ENCODE measurements at places on chromosomes 6 and 20.

DNA sequence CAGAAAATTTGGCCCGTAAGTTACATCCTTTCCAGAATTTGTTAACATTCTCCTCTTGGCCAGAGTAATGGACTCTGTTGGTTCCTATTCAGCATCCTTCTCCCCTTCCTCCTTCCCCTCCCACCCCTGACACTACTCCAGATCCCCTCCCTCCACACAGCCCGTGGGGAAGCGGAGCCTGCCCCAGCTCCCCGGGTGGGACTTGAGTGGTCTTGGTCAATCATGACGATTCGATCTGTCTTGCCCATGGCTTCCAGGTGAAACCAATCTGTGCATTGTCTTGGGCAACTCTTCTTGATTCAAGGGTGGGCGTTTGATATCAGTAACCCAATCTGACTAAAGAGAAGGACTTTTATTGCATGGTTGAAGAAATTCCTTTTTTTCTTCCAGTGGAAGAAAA lies 143.9 kb downstream of the ANKRD60 start:
- DNase-seq: no peak

- no peak for DNase-seq
These were observed 17.3 kb upstream of the ELOVL4 start for GRCh38 chr6:79964607-79965081.

DNA sequence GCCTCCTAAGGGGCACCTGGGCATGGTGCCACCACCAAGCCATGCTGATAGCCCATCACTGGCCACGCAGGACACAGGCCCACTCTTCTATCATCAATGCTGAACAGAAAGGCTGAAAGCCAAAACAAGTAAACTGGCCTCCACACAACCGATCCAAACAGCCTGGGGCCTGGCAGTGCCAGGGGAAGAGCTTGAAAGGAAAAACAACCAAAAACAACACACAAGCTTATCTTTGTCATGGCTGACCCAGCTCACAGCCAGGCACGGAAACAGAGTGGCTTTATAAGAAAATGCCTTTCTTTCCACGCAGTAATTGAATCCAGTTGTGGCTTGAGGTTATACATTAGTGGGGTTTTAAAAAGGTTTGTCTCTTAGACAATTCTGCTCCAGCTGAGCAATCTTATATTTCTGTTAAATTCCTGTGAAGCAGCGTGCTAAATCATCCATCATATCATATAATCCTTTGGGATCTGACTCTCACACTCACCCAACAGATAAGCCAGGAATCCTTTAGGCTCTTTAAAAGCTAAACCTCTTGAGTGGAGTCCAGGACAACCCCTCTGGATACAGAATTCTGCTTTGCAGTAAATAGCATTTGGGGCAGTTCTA lies 65.4 kb upstream of the SLC22A16 start:
- DNase-seq: no peak

GRCh38 chr6:73586416-73586974 lies 65.7 kb upstream of the EEF1A1 start:
- DNase-seq: no peak

- DNase-seq: no peak
These were observed 120.4 kb downstream of the CDH26 start for GRCh38 chr20:60078351-60079250.

- DNase-seq: no peak
These were observed 159.2 kb downstream of the GMPR start for GRCh38 chr6:16397623-16398022.

- no peak for DNase-seq
These were observed 36.7 kb downstream of the JAG1 start for GRCh38 chr20:10637031-10637559.

- DNase-seq: no peak
These were observed 1.4 kb downstream of the PHF20 start for GRCh38 chr20:35773154-35773751.

DNA sequence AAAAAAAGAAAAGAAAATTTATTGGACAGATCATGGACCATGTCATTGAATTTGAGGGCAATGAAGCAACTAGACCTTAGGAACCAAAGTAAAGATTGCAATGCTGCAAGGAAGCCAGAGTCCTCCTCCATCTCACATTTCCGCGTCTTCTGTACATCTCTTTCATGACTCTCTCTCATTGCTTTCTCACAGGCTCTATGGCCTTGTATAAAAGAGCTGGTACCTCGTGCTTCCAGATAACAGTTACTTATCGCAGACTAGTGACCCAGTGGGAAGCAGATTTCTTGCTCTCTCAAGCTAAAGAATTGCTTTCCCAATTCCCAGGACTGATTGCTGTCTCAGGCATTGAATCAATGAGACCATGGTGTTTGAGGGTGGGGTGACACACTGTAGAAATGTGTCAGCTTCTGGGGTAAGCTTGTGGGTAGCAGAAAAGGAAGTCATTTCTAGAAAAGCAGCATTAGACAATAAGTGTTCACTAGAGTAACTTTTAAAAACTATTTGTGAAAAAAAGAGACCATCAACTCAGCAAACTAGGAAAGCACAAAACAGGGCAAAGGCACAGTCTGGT lies 635.3 kb downstream of the UTRN start:
- DNase-seq: no peak

DNA sequence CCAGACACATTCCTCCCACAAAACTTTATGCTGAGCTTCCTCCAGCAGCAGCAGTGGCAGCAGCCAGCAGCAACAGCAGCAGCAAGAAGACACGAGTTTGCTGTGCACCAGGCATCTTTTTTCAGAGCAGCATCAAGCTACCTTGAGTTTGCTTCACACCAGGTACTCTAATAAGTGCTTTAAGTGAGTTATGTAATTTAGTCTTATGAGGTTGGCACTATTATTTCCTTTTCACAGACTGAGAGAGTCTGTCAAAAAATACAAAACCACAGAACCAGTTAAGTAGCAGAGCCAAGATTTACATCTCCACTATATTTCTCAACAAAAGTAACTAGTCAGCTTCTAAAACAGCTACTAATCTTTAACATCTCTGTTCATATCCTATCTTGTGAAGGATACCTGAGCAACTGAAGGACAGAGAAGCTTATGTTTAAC lies 23.7 kb downstream of the RANBP9 start:
- no peak for DNase-seq

DNA sequence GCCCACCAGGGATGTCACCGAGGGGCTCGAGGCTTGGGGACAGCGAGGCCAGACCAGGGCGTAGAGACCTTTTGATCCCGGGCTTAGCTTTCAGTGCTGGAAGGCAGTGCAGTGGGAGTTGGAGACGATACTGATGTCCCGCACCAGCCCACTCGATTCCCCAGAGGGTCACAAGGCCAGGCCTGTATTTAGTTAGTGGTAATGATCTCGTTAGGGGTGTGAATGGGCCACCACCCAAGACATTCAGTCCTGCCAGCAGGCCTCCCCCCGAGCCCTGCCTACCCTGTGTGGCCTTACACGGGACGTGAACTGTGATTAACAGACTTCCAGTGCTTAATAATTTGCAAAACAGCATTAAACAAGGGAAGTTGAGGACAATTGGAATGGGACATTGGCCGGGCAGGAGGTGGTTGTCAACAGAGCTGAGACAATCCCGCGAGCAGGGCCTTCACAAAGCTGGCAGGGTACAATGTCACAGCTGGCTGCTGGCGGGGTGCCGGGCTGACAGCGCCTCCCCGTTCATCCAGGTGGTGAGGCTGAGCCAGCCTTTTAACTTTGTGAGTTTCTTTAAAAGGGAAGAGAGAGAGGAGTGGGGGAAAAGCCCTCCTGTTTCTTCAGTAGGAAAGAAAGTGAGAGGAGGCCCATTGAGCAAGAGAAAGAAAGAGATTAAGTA lies 175.3 kb upstream of the RALGAPA2 start:
- no peak for DNase-seq

DNA sequence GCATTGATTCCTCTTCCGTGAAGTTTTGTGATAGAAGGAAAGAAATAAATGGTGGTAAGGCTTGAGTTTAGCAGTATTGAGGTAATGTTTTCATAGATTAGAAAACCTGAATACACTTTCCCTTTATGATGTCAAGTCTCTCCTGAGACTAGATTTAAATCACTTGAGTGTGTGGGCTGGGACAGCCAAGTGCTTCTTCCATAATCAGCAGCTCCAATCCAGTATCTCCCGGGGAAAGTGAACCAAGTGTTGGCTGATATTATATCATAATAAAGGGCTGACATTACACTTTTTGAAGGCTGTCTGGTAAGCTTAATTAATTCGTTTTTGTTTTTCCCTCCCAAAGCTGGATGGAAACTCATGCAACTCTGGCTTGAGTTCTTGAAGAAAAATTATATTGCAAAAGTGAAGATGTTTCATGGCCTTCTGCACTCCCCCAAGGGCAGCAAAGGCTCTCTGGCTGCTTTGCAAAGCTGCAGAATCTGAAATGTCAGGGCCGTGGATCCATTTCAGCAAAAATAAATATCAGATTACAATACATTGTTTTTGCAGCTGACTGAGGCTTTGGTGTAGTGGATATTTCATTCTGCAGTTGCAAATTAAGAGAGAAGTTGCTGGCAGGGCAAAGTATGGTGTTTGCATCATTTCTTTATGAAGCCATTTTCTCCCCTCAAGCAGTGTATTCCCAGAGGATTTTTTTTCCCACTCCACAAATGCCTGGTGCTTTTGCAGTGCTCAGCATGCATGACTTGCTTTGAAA lies 101.2 kb downstream of the MKKS start:
- DNase-seq: no peak

DNA sequence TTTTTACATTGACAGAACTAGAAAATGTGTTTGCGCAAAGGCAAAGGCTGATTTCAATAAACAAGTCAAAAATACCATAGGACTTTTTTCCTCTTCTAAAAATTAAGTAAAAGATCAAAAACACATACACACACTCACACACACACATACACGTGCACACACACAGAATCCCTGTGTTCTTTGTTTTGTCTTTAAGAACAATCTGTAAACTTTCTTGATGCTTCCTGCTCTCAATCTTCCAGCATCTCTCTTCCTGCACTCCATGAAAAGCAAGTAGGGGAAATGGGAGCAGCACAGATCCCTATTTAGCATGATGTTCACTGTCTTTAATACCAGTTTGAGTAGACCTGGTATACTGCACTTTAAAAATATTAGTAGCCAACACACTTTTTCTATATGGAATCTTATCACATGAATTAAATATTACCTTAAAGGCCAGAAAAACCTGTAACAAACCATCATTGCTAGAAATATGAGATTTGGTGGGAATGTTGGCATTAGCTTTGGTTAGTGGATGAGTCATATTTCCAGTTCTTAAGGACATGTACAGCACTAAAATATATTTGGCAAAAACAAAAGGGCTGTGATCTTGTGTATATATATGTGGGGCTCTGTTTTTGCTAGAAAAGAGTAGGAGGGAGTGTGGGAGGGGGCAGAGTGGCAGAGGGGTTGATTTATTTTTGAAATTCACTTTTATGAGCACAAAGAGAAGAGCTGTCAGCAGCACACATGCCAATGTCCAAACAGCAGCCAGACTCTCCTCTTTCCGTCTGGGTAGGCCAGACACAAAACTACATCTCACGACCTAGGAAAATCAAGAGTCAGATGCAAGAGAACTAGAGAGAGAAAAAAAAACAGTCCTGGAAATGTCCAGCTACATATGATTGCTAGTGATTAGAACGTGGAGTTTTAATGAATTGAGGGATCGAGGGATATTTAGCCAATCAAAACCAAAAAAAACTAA lies 4.6 kb downstream of the PTPRK start:
- no peak for DNase-seq

DNA sequence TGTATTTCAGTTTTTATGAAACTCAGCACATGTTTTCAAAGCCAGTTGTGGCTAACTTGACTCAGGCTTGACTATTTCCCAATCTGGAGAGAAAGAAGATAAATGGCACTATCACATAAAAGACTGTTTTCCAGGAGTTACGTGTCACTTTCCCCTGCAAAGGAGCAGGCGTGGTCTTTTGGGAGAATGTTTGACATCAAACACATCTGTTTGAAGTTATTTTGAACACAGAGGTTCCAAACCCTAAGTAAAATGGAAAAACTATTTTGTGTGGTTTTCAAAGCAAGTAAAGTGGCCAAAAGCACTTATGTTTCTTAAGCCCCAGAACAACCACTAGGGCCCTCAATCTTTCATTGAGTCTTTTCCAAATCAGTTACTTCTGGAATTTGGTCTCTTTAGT lies 89.7 kb downstream of the FOXF2 start:
- DNase-seq: no peak

GRCh38 chr6:84026721-84027164 lies 6.8 kb upstream of the MRAP2 start:
- DNase-seq: no peak

DNA sequence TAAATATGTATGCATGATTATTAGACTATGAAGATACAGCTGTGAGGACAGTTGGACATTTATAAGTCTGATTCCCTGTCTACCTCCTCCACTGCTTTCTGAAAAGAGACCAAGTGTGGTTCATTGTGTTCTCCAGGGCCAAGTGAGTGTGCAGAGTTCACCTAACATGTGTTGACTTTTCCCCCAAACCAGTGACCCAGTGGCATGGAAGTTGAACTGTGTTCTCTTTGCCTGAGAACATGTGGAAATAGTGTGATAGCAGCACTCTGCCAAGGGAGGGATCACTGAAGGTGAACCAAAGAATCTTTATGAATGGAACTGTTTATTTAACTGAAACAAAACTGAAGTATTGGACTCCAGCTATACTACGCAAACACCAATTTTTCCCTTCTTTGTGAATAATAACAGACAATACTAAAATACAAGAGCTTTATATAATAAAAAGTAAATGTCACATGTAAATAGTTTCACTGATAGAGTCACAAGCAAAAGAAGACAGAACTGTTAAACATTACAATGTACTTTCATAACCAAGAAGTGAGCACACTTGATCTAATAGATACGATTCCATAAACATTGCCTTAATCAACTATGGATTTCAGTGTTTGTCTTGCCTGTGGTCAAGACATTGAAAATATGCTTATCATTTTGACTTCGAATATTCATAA lies 200.3 kb upstream of the FUT9 start:
- no peak for DNase-seq

- DNase-seq: no peak
These were observed 88.3 kb downstream of the SLX4IP start for GRCh38 chr20:10523443-10523842.

DNA sequence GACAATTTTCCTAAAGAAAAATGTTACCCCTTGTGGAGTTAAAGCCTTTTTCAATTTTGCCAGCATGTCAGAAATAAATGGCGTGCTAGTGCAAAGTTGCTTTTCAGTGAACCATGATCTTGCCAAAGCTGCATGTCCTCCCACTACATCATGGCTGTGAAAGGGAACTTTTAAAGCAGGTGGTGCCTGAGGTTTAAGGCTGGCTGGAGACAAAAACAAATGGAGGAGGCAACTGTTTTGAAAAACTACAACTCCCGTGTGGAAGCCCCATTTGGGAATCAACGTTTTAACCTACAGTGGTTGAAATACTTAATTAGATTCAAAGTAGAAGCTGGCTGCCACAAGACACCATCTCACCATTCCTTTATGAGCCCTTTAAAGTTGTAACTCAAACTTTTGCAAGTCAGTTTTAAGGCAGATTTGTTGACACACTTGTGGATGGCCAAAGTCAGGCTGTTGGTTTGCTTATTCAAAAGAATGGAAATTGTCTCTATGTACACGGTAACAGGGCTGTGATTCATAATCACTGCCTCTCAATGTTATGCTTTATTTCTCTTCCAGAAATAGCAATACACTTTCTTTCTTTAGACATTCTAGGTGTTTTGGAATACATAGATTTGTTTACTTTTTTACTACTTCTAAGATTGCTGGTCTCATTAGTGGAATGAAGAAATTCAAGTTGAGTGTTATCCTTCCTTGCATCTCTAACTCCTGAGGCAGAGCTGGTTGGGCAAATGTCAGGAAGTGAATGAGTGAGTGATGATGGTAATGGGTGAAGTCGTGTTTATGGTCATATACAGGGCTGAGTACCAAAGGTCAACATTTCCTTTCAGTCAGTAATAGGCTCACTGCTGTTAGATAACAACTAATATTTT lies 196.4 kb upstream of the GMDS start:
- no peak for DNase-seq

GRCh38 chr20:10672624-10673127 lies 1.1 kb downstream of the JAG1 start:
- no peak for DNase-seq

Data from stimulated activated CD8-positive, alpha-beta memory T cell treated with anti-CD3 and anti-CD28 coated beads, Interleukin-4, amount 100 ng/mL, for 1 hour (primary cell).